Smooth muscle cell of the brain vasculature (primary cell): ENCODE measurements at places on chromosomes 13 and 19.
A peak's percentile ranks its signal among the peaks of the same experiment; 100 is the strongest.

- peak; percentile 28 for DNase-seq
Measured at GRCh38 chr13:112842343-112842856, 126.6 kb upstream of the MCF2L start.

GRCh38 chr13:49140910-49141611, 79.1 kb upstream of the MLNR start:
- DNase-seq = no peak

- DNase-seq = no peak
Measured at GRCh38 chr13:79867254-79867653, 386.3 kb downstream of the NDFIP2 start.

GRCh38 chr13:46817838-46818476, 21.0 kb upstream of the ESD start:
- DNase-seq = no peak

DNA sequence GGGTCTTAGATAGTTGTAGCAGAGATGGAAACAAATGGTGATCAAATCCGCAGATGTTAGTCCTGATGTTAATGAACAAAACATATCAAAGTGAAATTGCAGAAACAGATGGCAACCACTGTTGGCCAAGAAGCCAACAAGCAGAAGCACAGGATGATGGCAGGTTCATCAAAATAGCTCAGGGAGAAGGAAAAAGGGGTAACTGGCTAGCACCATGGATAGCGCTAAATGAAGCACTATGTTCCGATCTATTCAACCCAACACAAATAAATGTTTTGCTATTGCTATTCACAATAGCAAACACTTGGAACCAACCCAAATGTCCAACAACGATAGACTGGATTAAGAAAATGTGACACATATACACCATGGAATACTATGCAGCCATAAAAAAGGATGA, 413.7 kb downstream of the FGF14 start:
- no peak for DNase-seq

DNA sequence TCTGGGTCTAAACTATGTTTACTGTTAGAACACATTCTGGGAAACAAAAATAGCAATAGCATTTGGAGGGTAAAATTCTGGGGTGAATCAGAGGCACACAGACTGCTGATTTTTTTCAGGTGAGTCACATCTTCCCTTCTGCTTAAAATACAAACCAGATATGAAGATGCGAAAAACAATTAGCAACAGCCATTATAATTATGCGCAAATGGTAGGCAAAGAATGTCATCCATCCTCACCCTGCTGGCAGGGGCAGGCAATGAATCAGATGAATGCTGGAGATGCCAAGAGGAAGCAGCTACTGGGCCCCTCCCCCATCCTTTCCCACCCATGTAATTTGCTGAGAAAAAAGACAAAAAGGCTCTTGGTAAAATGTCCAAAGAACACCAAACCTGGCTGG, 282.9 kb downstream of the KLF5 start:
- no peak for DNase-seq

- DNase-seq = no peak
Measured at GRCh38 chr13:113916330-113916815, 52.5 kb upstream of the GAS6 start.

- no peak for DNase-seq
Measured at GRCh38 chr19:47860602-47861297, 1.7 kb downstream of the TPRX2 start.

- no peak for DNase-seq
Measured at GRCh38 chr19:56834564-56835375, 5.8 kb downstream of the PEG3 start.

DNA sequence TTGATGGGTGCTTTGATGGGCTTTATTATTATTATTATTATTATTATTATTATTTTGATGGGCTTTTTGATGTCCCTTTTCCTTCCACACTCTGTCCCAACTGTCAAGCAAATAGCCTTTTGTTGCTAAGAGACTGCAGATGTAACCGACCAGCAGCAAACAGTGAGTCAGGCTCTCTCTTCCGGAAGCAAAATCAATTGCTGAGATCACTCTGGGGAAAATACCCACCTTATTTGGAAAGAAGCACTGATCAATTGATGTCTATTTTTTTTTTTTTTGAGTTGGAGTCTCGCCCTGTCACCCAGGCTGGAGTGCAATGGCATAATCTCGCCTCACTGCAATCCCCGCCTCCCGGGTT, 2.9 kb downstream of the LDLR start:
- no peak for DNase-seq
